Activated naive CD8-positive, alpha-beta T cell treated with anti-CD3 and anti-CD28 coated beads for 36 hours (primary cell): ENCODE measurements at places on chromosomes 6 and 20.

DNA sequence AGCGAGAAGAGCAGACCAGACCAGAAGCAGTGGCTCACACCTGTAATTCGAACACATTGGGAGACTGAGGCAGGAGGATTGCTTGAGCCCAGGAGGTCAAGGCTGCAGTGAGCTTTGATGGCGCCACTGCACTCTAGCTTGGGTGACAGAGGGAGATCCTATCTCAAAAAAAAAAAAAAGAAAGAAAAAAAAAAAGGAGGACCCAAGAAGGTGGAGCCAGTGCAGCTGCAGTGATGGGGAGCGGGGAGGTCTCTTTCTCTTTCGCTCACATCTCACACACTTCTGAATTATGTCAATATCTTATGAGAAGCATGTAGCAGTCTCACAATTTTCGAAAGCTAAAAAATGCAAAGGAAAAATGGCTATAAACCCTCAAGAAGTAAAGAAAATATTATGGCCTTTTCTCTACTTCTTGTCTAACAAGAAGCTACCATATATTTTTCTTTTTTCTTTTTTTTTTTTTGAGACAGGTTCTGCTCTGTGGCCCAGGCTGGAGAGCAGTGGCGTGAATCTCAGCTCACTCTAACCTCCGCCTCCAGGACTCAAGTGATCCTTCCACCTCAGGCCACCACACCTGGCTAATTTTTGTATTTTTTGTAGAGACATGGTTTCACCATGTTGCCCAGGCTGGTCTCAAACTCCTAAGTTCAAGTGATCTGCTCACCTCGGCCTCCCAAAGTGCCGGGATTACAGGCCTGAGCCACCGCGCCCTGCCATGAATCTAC, 3.8 kb upstream of the SPO11 start:
- DNase-seq, result no peak

- no peak for DNase-seq
Measured at GRCh38 chr6:139439349-139439748, 64.9 kb upstream of the CITED2 start.

DNA sequence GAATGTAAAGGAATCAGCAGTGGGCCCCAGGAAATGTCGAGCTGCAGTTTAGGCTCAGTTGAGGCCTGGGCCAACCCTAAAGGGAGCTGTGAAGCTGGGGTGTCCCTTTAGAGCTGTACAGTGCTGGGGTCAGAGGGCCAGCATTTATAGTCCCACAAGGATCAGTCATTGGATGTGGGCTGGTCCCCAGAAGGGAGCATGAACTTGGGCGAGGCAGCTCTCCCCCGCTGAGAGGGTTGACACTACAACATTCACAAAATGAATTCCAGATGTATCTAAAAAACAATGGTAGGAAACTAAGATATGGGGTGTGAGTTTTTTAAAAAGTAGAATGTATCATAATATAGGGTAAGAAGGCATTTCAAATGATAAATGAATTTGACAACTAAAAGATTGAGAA, 29.7 kb upstream of the TMX4 start:
- DNase-seq, result no peak

GRCh38 chr6:20202324-20202658, 10.0 kb downstream of the MBOAT1 start:
- no peak for DNase-seq
